Esophagus muscularis mucosa (tissue), 4 donors: ENCODE measurements at places on chromosomes 1 and 21. TPM values are rescaled to one million over a fixed set of nuclear protein-coding genes. Genes with fewer than 3 reads are reported as not detected.

PTGFRN gene
- total RNA-seq = 150 TPM

- H3K36me3 ChIP-seq = no peaks in the 10 kb centered on the region
- H3K4me1 ChIP-seq = no peaks in the 10 kb centered on the region
- no peak overlapping the region for H3K27ac ChIP-seq
- H3K4me3 ChIP-seq = no peak overlapping the region
- DNase-seq = no peak
Observed at GRCh38 chr1:42576935-42577334, 81.3 kb upstream of the PPIH start.

DNA sequence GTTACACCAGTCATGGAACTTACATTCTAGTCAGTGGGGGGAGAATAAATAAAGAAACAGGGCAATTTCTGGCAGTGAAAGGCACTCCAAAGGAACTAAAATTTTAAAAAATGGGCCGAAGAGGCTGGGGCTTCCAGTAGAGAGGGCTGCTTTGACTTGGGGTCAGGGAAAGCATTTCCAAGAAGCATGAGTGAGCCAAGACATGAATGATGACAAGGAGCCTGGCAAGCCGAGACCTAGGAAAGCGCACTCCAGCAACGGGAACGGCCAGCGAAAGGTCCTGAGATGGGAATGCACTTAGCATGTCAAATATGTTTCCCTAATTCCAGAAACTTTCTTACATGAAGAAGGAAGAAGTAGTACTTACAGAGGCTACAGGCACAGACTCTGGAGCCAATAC lies 95.4 kb upstream of the NGF start:
- no peak overlapping the region for H3K4me3 ChIP-seq
- no peaks in the 10 kb centered on the region for H3K36me3 ChIP-seq
- no peaks in the 10 kb centered on the region for H3K4me1 ChIP-seq
- DNase-seq = peak; percentile 89
- no peaks in the 10 kb centered on the region for H3K27me3 ChIP-seq

DNA sequence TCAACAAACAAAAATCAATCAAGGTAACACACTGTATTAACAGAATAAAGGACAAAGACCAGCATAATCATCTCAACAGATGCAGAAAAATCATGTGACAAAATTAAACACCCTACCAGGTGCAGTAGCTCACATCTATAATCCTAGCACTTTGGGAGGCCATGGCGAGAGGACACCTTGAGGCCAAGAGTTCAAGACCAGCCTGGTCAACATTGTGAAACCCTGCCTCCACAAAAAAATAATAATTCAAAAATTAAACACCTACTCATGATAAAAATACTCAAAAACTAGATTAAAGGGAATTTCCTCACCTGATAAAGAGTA lies 35.3 kb downstream of the PIK3R3 start:
- no peak for DNase-seq
- no peaks in the 10 kb centered on the region for H3K36me3 ChIP-seq
- H3K27me3 ChIP-seq = no peaks in the 10 kb centered on the region
- no peak overlapping the region for H3K27ac ChIP-seq
- no peaks in the 10 kb centered on the region for H3K4me1 ChIP-seq
- H3K4me3 ChIP-seq = no peak overlapping the region

DNA sequence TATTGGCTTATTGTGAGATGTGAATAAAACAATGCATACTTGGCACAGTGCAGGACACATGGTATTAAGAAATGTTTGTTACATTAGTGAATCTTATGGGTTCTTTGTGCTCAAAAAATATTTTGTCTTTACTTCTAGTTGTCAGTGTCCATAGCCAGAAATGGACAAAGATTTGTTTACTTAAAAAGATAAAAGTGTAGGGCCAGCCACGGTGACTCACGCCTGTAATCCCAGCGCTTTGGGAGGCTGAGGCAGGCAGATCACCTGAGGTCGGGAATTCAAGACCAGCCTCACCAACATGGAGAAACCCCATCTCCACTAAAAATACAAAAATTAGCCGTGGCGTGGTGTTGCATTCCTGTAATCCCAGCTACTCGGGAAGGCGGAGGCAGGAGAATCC lies 654.6 kb upstream of the NEGR1 start:
- no peak for DNase-seq
- no peak overlapping the region for H3K4me3 ChIP-seq
- H3K4me1 ChIP-seq = no peaks in the 10 kb centered on the region
- no peaks in the 10 kb centered on the region for H3K27me3 ChIP-seq
- H3K27ac ChIP-seq = no peak overlapping the region
- H3K36me3 ChIP-seq = no peaks in the 10 kb centered on the region
